ENCODE measurements at places on chromosomes 2 and 18. TPM values are rescaled to one million over a fixed set of nuclear protein-coding genes. Genes with fewer than 3 reads are reported as not detected.

- DNase-seq: no peak
These were observed 15.4 kb upstream of the MATN3 start for GRCh38 chr2:20027705-20028434.

GRCh38 chr2:110153416-110153815 lies 37.8 kb upstream of the MALL start:
- DNase-seq: no peak

GRCh38 chr2:197284956-197285355 lies 25.6 kb downstream of the ANKRD44 start:
- DNase-seq: no peak

DNA sequence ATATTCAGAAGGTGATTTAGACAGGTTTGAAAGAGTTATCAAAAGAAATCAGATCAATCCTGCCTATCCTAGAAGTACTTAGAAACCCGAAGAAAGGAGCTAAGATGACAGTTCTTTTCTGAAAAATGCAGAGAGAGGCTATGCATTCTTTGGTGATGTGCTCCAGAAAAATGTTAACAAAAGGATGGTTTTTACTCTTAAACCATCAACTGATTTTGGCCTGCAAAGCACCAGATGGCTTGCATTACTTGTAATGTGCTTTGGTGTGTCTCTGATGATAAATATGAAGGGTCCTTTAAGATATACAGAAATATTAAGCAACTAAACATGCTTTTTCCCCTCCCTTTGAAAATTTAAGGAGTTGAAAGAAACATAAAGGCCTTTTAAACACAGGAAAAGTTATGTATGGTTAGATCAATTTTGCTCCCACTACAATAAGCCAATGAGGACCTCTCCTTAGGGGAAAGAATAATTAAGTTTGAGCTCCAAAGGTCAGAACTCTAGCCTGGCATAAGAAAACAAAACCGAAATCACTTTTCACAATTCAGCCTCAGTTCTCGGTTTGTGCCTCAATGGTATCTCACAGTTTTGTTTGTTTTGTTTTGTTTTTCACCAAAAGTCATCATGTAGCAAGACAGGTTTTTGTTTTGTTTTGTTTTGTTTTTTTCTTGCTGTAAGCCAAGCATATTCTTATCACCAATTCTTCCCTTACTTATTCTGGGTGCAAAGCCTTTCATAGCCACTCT lies 302.4 kb upstream of the NT5C1B start:
- no peak for DNase-seq

DNA sequence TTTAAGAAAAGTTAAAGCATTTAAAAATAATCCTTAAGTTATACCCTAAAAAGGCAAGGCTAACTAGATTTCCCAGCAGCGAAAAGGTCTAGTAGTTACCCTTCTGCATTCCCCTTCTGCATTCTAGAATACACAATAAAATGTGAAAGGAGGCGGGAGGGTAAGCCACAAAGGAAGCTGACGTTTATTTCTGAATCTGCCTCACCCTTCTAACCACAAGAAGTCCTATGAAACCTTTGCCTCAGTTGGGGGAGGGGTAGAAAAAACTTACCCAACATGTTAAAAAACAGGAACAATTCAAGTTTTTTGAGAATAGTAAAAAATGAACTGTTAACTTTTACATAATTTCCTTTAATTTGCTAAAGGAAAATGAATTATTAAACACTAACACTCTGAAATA lies 11.3 kb downstream of the STK17B start:
- peak; percentile 87 for DNase-seq

DNA sequence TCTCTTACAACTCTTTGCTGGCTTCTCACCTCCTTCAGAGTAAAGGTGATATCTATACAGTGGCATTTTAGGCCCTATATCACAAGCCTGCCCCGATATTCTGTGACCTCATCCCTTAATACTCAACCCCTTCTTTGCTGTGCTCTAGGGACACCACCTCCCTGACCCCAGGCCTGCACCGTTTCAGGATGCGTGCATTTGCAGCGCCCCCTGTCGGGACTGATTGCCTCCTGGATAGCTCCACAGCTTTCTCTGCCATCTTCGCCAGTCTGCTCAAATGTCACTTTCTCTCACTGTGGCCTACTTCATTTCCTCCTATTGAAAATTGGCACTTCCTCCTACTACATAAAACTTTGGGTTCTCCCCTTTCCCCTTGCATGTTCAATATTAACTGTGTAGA lies 289.6 kb downstream of the SOCS6 start:
- DNase-seq: no peak

GRCh38 chr18:71809711-71810110 lies 734.4 kb downstream of the CBLN2 start:
- DNase-seq: no peak

DNA sequence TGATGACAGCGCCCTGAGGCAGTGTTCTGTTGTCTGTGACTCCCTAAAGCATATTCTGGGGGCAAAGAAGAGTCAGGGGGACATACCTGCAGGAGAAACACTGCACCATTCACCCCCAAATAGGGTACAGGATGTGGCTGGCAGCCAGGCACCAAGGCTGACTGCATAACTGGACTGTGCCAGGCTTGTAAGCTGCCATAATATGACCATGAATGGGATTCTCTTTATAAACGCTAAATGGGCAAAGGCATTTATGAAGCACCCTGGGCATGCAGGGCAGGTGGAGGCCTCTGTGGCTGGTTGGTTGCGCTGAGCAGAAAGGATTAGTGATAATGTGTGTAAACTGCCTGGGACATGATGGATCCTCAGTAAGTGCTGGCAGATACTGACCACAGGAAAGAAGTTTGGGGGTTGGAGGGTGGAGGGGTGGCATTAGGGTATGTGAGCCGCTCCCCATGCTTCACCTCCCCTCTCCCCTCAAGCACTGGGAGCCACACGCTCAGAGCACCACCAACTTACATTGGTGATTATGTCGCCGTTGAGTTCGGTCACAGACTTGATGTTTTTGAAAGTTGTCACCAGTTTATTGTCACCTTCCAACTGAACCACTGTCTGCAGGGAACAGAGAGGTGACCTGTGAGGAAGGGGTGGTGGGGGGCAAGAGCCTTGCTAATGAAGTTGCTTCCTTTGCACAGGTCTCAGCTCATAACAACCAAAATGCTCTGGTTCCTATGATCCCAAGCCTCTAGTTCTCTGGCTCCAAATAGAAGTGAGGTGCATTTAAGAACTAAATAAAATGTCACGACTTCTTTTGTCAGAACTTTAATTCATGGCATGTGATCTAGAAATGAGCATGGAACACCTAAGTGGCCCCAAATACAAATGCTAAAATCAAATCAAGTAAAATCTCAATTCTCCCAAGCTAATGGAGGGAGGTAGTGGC lies 3.6 kb downstream of the FABP1 start:
- DNase-seq: no peak

- no peak for DNase-seq
These were observed 36.0 kb upstream of the ASAP2 start for GRCh38 chr2:9170458-9171130.

DNA sequence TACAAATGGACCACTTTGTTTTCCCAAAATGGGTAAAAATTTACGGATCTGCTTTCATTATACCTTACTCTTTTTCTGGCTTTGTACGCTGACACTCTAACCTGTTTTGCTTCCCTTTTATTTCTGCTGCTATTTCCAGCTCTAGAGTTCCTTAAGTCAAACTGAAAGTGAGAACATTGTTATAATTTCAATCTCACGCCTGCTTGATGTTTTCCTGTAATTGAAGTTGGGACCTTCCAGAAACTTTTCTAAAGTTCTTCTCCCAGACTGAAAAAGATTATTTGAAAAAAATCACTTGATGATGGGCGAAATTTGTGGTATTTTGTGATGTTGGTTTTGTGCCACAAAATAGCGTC lies 1.8 kb downstream of the GLS start:
- DNase-seq: peak; percentile 31

GRCh38 chr2:39875914-39876267 lies 96.8 kb upstream of the THUMPD2 start:
- no peak for DNase-seq

GRCh38 chr2:80205498-80205897 lies 99.1 kb downstream of the LRRTM1 start:
- DNase-seq: no peak

- DNase-seq: no peak
These were observed 170.0 kb downstream of the ZNF521 start for GRCh38 chr18:25181993-25182392.

DNA sequence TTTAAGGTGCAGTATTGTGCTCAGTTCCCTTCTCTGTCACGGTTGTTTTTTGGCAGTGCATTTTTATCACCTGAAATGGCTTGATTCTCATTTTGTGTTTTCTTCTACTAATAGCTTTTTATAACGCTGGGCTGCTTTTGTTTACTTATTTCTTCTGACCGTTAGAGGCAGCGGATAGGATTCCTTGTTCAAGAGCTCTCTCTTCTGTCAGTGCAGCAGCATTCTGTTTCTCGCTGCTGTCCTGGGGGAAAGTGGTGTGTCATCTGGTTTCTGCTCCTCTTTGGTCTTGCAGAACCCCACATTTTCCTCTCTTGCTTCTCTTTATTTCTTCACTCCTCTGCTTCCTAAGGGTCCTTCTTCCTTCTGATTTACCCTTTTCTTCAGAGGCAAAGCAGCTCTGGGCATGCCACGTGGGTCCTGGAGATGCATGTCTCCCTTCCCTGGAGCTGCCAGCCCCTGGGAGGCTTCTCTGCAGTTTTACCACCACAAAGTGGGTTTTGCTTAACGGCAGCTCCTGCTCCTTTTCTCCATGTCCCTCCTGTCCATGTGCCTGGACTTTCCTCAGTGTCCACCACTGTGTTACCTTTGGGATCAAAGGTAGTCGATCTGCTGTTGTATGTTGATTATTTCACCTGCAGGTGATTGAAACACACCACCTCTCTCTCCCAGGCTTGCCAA lies 47.3 kb upstream of the SNTG2 start:
- no peak for DNase-seq

GRCh38 chr2:72837171-72837570 lies 11.3 kb upstream of the EXOC6B start:
- no peak for DNase-seq

- no peak for DNase-seq
These were observed 12.9 kb downstream of the NPAS2 start for GRCh38 chr2:100832885-100833284.

DNA sequence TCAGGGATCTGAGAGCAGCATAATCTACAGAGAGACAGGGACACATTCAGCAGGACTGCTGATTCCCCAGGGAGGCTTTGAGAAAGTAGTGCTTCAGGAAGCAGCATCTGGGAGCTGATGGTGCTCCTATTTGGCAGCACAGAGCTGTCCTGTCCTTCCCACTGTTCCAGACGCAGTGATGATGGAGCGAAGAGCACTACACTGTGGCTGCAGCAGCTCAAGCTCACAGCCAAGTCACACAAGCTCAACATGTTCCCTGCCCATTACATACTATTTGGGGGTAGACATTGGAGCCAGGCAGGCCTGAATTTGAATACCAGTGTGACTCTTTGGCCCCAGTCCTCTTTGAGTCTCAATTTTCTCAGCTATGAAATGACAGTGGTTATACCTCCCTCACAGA lies 15.2 kb upstream of the GALM start:
- DNase-seq: no peak

DNA sequence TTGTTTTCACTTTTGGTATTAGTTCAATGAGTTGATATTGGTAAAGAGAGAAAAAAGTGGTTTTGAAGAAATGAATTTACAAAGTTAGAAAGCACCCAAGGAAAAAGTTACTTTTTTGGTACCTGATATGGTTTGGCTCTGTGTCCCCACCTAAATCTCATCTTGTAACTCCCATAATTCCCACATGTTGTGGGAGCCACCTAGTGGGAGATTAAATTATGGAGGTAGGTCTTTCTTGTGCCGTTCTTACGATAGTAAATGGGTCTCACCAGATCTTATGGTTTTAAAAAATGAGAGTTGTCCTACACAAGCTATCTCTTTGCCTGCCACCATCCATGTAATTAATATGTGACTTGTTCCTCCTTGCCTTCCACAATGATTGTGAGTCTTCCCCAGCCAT lies 965.6 kb upstream of the NRXN1 start:
- DNase-seq: no peak

GRCh38 chr2:12463189-12463588 lies 253.5 kb upstream of the TRIB2 start:
- DNase-seq: no peak

GRCh38 chr2:237739101-237739500 lies 59.5 kb upstream of the RBM44 start:
- DNase-seq: no peak

- no peak for DNase-seq
These were observed 286.2 kb downstream of the TMX3 start for GRCh38 chr18:68428661-68429060.

EFHD1 gene
- total RNA-seq: 0.33 TPM

CTAGE1 gene
- not detected for total RNA-seq

SERPINB13 gene
- 0.99 TPM for total RNA-seq

ZFP36L2 gene
- total RNA-seq: 16.1 TPM

LRRC30 gene
- 0.14 TPM for total RNA-seq

MBP gene
- total RNA-seq: 16.1 TPM

TRIP12 gene
- 119 TPM for total RNA-seq

KATNAL2 gene
- 2.2 TPM for total RNA-seq

COL6A3 gene
- 28.8 TPM for total RNA-seq

RFTN2 gene
- 1.4 TPM for total RNA-seq
